Brain pericyte (primary cell): ENCODE measurements at places on chromosomes 6 and 20.

GRCh38 chr20:58014628-58015315 lies 213.7 kb downstream of the ANKRD60 start:
- DNase-seq, result no peak

- no peak for DNase-seq
These were observed 52.9 kb downstream of the EPHA7 start for GRCh38 chr6:93366506-93366905.

DNA sequence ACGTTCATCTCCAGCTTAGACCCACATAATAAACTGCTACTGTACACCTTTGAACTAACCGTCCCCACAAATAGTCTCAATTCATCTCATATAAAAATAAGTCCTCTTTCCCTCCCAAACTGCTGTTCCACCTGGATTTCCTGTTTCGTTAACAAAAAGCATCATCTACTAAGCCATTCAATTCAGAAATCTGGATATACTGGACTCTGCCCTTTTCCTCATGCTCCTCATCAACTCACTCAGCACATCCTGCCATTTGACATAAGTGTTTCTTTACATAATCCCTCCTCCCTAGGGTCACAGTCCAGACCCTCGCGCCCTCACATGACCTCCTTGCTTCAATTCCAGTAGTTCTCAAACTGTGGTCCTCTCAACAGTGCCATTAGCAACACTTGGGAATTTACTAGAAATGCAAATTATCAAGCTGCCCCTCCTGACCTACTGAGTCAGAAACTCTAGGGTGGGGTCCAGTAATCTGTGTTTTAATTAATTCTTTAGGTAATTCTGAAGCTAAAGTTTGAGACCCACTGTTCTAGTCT lies 4.5 kb downstream of the MKKS start:
- DNase-seq, result no peak

- no peak for DNase-seq
These were observed 36.4 kb downstream of the RRBP1 start for GRCh38 chr20:17645546-17646208.

GRCh38 chr6:122143813-122144601 lies 255.4 kb upstream of the HSF2 start:
- DNase-seq, result no peak
